RWPE1 (cell line): ENCODE measurements at places on chromosomes 7 and 10.

DNA sequence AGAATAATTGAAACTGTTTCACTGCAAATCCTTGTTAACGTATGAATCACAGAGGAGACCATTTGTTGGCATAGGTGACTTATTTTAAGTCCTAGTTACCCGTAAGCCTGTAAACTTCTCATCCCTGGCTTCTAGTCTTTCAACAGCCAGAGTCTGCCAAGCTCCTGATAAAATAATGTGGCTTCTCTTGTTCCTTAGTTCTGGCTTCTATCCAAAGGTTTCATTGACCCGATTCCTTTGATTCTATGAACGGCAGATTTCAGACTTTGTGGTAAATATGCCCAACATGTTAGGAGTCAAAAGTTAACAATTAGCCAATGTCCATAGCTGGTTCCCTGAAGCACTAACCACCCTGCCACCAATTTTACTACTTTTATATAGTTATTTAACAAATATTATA is 23.3 kb downstream of the DNAH11 start:
- no peak for DNase-seq

- DNase-seq: no peak
Measured at GRCh38 chr7:1535701-1536454, 5.4 kb downstream of the MAFK start.

- DNase-seq: peak; percentile 38
Measured at GRCh38 chr7:7329326-7329725, 147.0 kb downstream of the C1GALT1 start.

- no peak for DNase-seq
Measured at GRCh38 chr10:110330675-110331074, 26.0 kb upstream of the SMNDC1 start.

- DNase-seq: peak; percentile 21
Measured at GRCh38 chr7:24477398-24478136, 95.7 kb upstream of the PALS2 start.
